Right cardiac atrium (tissue), 5 donors: ENCODE measurements at places on chromosomes 2 and 18. TPM values are rescaled to one million over a fixed set of nuclear protein-coding genes. Genes with fewer than 3 reads are reported as not detected.
A peak's percentile ranks its signal among the peaks of the same experiment; 100 is the strongest.

DNA sequence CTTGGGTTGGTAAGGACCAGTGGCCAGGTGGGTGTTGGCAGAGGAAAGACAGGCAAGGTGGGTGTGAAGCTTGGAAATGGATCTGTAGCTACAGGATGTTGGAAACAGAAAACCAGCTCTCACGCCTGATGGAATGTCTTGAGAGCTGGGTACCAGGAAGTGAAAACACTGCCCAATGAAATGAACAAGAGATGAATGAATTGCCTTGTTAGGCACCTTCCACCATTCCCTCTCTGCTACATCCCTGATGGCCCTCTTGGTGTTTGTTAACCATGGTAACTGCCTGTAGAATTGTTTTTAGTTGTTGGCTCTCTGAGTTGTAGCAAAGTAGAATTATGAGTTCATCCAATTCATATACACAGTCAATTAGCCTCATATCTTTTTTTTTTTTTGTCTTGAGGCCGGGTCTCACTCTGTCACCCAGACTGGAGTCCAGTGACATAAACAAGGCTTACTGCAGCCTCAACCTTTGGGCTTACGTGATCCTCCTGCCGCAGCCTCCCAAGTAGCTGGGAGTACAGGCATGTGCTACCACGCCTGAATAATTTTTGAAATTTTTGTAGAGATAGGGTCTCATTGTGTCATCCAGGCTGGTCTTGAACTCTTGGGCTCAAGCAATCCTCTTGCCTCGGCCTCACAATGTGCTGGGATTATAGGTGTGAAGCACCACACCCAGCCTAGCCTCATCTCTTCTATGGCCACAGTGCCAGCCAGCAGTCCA lies 9.5 kb downstream of the KCMF1 start:
- no peak for DNase-seq

DNA sequence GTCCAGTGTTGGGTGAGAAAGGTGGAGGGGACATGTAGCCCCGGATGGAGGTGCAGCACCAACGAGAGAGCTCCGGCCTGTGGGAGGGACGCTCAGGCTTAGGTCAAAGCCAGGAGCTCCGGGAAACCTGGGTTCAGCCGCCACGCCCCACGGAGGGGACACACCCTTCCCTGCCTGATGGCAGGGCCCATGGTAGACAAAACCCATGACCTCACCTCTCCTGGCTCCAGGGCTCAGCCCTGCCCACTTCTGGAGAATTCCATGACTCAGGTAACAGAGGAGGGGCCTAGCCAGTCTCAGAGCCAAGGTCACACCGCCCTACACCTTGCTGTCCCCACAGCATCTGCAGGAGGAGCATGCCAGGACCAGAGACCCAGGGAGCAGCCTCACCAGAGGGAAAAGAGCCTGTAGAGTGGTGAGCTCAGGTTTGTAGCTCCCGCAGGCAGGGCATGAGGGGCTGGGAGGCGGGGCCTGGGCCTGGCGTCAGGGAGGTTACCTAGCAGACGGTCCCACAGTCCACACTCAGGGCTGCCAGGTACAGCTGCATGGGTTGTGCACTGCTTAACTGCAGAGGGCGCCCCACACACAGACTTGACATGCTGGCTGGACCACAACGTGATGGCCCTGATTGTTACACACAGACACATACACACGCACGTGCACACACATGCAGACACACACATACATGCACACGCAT lies 70.8 kb upstream of the SMAD7 start:
- peak; percentile 76 for DNase-seq

GRCh38 chr2:175468431-175469098 lies 287.1 kb upstream of the ATP5MC3 start:
- no peak for DNase-seq

DNA sequence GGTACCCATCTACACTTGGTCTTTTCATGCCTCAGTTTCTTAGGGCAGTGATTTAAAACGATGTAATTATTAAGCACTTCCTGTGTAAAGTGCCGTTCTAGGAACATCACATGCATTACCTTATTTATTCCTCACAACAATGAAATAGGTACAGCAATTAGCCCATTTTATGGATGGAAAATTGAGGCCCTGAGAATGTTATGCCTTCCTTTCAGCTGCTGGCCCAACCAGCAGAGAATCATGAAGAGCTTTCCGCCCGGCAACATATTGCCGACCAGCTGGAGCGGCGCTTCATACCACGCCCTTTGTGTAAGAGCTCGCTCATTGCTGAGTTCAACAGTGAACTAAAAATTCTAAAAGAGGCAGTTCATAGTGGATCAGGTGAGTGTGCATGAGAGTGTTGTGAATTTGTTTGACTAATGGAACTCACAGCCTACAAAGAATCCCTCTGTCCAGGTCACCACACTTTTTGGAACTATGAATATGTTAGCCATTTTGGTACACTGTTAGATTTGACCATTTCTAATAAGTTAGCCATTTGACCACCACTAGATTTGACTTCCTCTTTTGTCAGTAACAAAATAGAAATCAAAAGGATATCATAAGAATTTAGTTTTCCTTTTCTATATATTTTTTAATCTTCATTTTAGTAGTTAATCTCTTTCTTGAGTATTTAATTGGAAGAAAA lies 25.6 kb upstream of the RPE start:
- no peak for DNase-seq

DNA sequence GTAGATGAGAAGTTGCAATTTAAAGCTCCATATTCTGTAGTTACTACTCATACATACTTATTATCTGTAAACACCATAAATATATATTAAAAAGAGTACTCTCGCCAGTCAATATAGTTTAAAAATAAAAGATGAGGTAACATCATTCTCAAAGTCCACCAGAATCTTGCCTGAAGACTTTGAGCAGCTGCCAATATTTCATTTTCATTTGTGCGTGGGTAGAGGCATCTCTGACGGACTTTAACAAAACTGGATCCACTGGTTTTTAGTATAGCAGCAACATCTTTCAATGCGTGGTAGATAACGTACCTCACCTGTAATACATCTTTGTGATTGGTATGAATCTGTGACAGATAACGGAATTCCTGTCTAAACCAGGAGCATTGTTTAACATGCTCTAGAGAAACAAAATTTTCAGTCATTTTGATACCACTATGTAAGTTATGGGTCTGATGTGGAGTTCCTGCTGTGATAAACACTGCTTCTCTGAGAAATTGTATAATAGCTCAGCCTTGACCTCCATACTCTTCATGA lies 45.0 kb downstream of the WDR75 start:
- no peak for DNase-seq

DNA sequence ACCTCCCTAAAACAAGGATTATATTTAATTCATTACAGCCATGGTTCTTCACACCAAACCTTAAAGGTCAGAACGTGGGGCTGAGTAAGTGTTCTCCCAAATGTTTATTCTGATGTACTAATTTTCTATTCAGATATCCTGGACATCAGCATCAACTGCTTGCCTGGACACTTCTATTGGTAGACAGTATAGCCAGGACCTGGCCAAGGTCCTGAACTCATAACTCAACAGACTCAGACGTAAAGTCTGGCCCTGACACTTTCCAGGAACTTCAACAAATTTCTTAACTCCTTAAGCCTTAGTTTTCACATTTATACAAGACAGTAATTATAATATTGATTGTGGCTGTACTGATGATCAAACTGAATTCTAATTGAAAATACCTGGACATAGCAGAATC lies 89.1 kb downstream of the AKAIN1 start:
- no peak for DNase-seq

EGR4 gene
- 0.48 TPM for polyA plus RNA-seq

DNA sequence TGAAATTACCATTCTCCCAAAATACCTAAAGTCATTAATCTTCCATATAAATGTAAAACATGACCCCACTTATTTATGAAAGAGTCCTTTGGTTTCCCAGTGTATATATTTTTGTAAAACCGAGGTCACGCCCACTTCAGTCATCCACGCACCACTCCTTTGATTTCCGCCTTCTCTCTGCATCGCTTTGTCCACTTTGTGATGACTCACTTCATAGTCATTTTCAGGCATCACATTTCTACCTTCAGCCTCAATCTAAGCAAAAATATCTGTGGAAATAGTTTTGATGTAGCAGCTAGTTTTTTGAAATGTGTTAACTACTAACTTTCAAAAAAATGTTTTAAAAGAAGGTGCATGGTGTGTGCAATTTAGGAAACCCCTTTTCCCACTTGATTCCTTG lies 793.5 kb upstream of the SOX11 start:
- DNase-seq, result no peak

TRAPPC8 gene
- 18.6 TPM for polyA plus RNA-seq

USP37 gene
- polyA plus RNA-seq, result 1.7 TPM
